CD4-positive, alpha-beta memory T cell (primary cell): ENCODE measurements at places on chromosomes 2 and 18.
A peak's percentile ranks its signal among the peaks of the same experiment; 100 is the strongest.

DNA sequence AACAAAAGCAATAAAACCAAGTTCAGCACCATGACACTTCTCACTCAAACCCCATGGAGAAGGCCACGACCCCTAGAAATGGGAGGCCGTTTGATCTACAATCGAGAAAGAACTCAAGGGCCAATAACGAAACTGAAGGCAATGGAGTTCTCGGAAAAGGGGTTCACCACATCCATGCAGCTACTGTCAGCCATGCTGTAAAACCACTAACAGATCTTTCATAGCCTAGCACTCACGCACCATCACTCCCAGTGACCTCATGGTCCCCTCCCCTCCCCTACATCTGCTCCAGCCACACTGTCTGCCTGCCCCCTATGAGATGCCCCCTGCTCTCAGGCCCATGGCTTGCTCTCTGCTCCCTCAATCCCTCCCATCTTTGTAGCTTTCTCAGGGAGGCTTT lies 135.3 kb downstream of the TMEM163 start:
- DNase-seq = no peak

DNA sequence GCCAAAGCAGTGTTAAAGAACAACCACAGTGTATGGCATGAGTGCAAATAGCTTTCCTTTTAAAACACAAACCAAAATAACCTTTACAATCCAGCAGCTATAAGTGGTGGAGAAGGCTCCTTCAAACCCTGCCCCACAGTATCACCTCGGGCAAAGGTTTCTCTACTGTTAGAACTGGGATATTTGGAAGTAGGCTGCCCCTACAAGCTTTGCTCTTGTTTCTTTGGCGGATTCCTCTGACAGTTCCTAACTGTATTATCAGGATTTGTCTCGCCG lies 214.8 kb downstream of the ZNF521 start:
- DNase-seq = no peak

DNA sequence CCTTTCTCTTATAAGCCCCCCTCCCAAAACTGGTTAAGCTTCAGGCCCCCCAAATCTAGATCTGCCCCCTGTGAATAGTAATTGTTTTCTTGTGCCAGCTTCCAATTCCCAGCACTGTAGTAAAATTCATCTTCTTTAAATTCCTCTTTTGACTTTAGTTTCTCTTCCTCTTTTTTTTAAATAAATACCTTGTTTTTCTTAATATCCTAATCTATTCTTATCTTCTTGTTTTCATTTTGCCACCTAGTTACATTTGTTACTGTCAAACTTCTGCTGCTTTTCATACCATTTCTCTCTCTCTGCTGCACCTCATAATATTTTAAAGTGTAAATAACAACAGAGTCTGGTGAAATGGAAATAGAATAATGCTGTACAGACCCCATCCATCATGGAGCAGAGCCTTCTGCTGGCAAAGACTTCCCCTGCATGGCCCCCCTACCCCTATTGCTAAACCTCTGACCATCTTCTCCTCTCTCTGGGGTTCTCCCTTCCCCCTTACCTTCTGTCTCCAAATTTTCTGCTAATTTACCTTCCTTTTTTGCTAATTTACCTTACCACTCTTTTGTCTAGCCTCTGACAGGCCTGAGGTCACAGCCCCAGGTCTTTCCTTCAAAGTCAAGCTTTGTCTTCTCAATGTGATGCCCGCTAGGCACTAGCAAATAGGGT lies 94.9 kb upstream of the PAPOLG start:
- DNase-seq = no peak

- no peak for DNase-seq
Observed at GRCh38 chr2:164794432-164795231, 47.0 kb downstream of the COBLL1 start.

GRCh38 chr18:12255626-12256026 lies 1.5 kb downstream of the CIDEA start:
- DNase-seq = no peak

DNA sequence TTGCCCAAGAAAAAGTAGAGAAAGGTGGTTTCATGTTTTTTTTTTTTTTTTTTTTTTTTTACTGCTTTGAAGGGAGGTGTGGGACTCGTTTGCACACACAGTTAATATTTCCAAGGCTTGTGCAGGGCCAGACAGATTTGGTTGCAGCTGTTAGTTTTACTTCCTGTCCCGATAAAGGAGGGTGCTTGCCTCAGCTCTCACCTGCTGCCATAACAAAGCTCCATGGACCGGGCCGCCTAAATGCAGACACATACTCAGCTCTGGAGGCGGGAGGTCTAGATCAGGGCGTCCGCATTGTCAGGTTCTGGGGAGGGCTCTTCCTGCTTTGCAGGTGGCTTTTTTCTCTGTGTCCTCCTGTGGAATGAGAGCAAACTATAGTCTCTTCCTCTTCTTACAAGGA lies 69.9 kb downstream of the ODC1 start:
- DNase-seq = peak; percentile 28

- no peak for DNase-seq
Observed at GRCh38 chr2:139411236-139411635, 631.0 kb upstream of the NXPH2 start.
